ENCODE measurements at places on chromosomes 4 and X.
A peak's percentile ranks its signal among the peaks of the same experiment; 100 is the strongest.

DNA sequence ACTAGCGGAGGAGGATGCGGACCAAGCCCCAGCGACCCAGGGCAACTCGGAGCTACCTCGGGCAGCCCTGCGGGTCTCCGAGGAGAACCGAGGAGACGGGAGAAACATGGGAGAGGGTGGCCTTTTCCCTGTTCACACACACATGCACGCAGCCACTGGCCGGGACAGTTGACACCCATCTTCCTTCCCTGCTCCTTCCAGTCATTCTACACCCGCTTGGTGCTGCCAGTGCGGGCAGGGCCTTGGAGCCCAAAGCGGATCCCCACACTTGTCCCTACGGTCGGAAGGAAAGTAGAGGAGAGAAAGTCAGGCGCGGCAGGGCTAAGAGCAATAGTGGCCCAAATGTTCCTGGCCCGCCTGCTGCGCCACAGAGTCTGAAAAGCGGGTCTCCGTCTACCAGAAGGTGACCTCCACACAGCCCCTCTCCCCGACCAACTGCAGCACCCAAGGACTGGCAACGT is 1.1 kb upstream of the PPP3CA start:
- no peak for DNase-seq

DNA sequence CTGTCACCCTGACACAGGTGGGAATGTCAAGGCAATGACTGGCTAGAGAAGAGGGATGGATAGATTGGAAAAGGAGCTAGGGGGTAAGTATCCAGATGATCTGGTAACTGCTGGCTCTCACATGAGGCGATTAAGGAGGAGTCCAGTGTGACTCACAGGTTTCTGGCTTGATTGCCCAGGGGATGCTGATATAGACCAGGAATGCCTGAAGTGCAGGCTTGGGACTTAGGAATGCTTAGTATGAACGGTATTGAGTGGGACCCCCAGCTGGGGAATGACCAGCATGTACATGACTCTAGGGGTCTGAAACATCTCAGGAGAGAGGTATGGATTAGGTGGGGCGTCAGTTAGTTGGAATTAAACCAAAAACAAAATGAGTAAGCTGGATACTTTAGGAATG is 65.8 kb upstream of the PRPS1 start:
- DNase-seq: no peak

GRCh38 chr4:73945674-73946449 is 36.0 kb downstream of the PF4 start:
- no peak for DNase-seq

- no peak for DNase-seq
Measured at GRCh38 chr4:37160653-37161052, 83.9 kb upstream of the NWD2 start.

DNA sequence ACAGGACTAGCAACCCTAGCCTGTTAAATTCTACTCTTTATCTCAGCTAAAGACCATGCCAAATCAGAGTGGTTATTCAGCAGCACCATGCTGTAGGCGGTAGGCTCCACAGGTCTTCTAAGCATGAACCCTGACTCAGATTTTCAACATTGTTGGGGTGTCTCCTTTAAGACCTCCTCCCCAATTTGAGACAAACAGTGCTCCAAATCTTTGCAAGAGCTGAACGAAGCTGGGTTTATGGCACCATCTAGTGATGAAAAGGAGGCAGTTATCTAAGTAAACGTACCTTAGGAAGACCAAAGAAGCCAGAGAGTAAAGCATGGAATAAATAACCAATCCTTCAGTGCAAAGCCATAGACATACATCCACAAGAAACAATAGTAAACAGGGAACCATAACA is 334.5 kb upstream of the SLC7A11 start:
- DNase-seq: no peak

DNA sequence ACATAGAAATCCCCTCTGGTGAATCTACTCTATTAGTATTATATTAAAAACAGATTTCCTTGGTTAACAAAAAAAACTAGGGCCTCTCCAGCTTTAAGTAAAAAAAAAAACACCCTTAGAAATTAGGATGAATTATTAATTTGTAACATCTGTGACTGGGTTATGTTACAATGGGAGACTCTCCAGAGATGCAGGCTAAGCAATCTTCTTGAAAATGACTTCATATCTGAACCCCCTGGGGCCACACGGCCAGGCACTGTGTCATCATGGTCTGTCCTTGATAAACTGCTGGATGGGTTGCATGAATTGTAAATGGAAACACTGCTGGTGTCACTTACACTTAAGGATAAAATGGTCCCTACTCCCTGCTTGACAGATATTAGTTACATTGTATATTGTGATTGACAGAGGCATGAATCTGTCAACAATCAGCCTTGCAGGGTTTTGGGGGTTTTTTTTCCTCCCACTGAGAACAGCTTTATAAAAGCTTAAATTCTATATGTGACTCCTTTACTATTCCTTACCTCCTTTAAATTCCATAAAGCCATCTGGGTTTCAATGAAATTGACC is 49.1 kb downstream of the PRKG2 start:
- no peak for DNase-seq

GRCh38 chr4:23945451-23946017 is 55.7 kb upstream of the PPARGC1A start:
- no peak for DNase-seq

GRCh38 chr4:157961229-157961990 is 211.4 kb downstream of the GASK1B start:
- no peak for DNase-seq

GRCh38 chrX:136457303-136457917 is 30.3 kb upstream of the BRS3 start:
- DNase-seq: no peak

DNA sequence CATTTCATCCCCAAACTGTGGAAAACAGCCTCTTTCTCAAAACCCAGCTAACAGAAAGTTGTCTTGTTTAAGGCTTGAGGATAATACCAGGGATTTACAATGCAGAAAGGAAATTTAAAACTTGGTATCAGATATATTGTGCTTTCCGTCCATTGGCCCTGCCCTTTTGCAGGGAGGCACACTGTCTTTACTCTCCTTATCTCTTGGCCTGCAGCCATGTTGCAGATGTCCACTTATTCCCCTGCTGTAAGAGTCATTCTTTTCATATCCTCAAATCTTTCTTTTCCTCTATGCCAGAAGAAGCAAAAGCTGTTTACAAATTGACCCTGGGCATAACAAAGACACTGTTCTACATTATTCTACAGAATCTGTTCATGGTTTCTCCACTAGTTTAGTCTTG is 75.6 kb upstream of the DYNLT3 start:
- no peak for DNase-seq

DNA sequence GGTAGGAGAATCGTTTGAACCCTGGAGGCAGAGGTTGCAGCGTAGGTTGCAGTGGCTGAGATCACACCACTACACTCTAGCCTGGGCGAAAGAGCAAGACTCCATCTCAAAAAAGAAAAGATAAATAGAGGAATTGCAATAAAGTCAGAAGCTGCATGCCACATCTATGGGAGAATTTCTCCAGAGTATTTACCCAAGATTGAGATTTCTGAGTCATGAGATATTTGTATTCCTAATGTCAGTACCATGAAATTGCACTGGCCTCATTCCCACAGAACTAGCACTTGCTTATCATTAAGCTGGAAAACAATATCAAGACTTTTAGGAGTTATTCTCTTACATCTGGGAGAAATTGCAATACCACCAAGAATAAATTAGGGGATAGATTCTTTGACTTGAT is 37.4 kb downstream of the ASIC5 start:
- DNase-seq: no peak

DNA sequence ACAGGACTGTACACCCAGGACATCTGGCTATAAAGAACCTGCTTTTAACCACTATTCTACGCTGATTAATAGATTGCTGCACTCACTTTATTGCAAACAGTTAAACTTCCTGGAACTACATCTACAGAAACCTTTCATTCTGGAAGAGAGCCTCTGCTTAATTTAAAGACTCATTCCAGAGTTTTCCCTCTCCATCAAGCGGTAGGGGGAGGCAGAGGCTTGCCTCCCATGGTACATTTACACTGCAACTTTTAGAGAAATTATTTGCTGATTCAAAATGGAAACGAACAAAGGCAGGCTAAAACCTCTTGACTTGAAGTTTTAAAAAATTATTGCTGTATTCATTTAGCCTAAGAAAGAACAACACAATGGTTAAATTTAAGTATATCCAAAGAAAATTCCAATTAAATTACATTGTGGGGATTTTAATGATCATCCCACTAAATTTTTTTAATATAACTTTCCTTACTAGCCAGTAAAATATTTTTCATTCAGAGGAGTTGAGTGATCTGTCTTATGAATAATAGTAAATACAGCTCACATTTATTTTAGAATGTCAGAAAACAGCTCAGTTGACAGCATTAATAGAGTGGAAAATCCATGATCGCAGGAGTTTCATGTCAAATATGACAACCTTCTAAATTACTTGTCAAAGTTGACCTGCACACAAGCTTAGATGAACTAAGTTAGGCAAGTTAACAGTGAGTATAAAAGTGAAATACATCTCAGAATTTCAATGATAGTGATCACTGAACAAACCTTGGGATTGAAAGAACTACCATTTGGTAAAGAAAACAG is 46.3 kb upstream of the PCDH10 start:
- no peak for DNase-seq

DNA sequence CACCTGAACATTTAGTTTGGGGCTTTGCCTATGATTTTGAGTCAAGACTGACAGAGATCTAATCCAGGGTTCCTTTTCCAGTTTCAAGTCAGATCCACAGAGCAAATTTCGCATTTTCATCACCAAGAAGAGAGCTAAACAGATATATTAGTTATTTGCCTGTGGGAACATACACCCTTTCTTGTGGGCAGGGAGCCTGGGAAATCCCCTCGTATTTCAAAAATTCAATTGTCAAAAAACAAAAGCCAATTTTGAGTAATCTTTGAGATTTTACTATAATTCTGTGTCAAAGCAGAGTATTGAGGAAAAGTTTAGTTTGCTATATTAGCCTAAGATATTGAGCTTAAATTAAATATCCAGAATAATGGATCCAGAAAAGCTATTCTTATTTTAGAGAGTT is 56.6 kb downstream of the AFM start:
- DNase-seq: no peak

DNA sequence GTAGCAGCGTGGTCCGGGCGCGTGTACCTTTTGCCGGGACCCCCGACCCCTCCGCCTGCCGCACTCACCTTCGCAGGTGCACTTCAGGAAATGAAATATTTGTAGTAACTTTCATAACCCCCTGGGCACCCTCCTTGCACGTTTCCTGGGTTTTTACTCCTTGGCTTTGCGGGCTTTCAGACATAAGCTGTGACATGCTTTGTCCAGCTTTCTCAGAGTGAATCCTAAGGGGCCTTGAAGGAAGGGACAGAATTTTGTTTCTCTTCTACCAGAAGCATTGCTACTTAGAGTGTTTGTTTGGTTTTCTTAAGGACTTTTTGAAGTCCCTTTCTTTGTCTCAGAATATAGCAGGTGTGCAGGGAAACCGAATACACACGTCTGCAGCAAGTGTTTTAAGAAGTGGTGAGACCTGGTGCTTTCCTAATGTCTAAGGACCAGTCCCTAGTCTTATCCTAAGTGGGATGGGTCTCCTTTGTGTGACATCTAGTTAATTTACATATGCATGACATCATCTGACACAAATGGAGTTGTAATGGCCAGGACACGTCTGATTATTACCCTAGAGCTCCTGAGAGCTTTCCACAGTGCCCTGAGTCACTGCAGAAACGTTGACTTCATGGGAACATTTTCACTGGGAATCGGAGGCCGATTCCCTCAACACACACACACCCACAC is 1.3 kb downstream of the FAM149A start:
- no peak for DNase-seq

DNA sequence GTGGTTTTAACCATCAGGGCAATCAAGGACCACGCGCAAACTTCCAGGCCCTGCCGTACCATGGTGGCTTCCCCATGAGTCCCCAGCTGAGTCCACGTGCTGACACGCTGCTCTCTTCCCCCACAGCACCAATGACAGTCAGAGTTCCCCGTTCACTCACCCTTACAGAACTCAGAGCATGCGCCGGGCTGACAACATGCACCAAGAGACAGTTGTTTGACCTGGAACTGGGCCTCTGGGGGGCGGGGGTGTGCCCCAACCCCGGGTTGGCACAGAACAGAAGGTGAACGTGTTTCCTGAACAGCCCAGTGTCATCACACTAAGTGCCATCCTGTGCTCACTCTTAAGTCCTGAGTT is 29.4 kb downstream of the IRF2 start:
- peak; percentile 26 for DNase-seq

- DNase-seq: no peak
Measured at GRCh38 chr4:167688660-167689142, 403.6 kb upstream of the ANXA10 start.

DNA sequence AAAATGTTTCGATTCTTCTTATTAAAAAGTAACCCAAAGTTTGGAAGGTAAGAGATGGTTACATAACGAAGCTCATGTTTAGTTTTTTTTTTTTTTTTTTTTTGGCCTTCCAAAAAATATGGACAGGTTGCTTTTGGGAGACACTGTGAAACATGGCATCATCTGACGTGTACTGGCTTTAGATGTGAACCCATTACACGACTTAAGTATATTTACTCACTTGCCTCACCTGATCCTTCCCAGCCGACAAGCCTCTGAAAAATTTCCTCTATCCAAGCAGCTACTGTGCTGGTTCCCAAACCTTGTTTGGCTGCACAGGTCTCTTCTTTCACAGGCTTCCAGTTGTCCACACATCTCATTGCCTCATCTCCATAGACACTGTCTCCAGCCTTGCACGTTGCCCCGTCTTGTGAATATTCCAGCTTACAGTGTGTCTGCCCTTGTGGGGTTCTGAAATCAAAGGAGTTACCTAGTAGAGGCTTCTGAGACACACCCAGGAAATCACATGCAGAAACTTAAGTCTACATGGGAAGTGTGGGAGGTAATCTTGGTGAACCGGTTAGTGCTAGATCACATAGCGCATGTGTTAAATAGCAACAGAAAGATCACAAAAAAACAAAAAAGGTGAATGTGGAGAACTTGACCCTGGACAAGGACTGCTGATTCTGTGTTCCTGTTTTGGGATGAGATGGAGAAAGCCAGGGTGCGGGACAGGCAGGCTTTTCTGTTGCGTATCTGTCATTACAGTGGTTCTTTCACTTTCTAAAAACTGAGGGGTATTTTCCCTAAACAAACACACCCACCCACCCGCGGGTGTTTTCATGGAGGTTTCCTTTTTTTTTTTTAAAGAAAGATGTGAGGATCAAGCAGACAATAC is 328.6 kb downstream of the ARHGAP10 start:
- no peak for DNase-seq

GRCh38 chr4:175376287-175376977 is 435.6 kb downstream of the GPM6A start:
- no peak for DNase-seq

GRCh38 chrX:8955511-8955910 is 78.4 kb downstream of the FAM9B start:
- DNase-seq: no peak

DNA sequence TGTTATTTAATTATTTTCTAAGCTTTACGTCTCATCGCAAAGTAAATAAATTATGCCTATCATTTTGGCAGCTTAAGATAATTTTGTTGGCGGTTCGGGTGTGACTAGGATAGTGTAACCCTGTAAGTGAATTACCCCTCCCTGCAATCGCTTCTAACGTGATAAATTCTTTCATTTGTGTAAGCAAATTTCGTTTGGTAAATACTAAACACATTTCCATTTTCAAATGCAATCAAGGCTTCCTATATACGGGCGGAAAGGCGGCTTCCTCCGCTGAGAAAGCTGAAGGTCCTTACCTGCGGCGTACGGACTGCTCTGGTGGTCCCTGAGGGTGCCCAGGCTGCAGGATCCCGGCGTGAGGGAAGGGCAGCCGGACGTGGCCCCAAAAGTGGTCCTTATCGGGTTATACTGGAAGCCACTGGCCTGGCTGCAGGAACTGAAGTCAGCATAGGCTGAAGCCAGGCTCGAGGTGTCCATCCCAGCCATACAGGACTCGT is 403 bp downstream of the PHOX2B start:
- no peak for DNase-seq
